ENCODE measurements at places on chromosomes 3 and 15. TPM values are rescaled to one million over a fixed set of nuclear protein-coding genes. Genes with fewer than 3 reads are reported as not detected.

DNA sequence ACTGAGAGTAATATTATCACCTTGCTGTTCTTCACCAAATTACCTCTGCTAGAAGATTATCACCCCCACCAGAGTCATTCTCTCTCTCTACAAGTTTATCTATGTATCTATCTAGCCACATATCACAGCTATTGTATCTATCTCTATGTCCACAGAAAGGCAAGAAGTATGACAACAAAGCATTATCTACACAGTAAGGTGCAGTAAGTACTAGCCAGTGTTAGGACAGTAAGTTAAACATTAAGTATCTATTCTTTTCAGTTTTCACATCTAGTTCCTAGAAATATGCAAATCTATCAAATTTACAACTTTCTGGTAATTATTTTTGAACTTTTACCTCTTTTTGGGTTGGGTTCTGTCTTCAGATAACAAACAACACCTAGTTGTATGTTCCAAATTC lies 26.5 kb upstream of the XXYLT1 start:
- DNase-seq: no peak

DNA sequence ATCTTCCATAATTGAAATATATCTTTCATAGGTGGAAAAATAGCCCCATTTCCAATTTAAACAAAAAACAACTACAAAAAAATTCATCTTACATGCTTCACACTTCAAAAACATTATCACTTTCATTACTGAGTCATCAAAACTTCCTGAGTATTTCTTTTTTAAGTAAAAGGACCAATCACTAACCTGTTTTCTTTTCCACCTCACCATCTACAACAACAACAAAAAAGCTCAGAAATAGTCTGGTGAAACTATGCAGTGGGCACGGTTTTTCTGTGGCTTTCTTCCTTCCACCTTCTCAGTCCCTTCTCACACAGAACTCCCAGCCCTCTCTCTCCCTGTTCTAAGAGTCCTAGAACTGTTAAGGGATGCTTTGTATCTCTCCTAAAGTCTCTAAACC lies 20.3 kb upstream of the TNIK start:
- peak; percentile 22 for DNase-seq

GRCh38 chr15:72724028-72724427 lies 38.0 kb downstream of the BBS4 start:
- DNase-seq: peak; percentile 3

DNA sequence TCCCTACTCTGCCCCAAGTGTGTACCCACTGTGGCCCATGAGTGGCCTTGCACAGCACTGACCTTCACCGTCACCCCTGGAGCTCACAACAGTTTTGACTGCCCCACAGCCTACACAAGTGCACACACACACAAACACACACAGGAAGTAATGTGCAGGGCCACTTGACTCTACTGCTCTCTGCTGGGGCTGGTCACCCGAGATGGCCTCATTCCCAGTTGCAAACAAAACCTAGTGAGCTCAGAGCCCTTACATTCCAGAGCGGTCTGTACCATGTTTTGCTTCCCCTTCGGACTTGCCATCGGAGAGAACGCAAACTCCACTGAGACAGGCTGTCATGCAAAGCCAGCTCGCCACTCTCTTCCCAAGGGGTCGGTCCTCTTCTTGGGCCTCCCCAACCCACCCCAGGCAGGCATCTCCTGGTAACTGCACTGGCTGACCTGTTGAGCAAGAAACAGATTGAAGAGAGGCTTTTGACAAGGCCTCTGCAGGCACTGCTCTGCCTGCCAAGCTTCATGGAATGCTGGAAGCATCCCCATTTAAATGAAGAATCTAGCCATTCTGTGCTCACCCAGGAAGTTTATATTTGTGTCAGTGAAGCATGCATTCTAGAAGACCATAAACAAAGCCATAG lies 232.0 kb upstream of the IGF1R start:
- no peak for DNase-seq

DNA sequence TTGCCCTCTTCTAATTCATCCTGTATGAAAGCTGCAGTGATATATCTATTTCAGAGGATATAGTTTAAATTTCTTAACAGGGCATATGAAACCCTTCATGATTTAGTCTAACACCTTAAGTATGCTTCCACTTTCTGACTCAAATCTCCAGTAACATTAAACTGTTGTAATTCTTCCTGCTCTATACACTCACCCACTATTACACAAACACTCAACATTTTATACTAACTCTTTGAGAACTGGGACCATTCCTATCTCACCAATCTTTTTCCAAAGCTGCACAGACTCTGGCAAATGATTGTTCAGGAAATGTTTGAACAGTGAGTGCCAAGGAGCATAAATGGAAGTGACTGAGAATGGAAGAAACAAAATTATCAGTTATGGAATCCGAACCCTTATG lies 560.4 kb upstream of the DPPA4 start:
- no peak for DNase-seq

GRCh38 chr3:15629860-15630597 lies 28.5 kb downstream of the BTD start:
- DNase-seq: peak; percentile 85

- no peak for DNase-seq
Observed at GRCh38 chr3:102237181-102237580, 197.6 kb upstream of the ZPLD1 start.

DNA sequence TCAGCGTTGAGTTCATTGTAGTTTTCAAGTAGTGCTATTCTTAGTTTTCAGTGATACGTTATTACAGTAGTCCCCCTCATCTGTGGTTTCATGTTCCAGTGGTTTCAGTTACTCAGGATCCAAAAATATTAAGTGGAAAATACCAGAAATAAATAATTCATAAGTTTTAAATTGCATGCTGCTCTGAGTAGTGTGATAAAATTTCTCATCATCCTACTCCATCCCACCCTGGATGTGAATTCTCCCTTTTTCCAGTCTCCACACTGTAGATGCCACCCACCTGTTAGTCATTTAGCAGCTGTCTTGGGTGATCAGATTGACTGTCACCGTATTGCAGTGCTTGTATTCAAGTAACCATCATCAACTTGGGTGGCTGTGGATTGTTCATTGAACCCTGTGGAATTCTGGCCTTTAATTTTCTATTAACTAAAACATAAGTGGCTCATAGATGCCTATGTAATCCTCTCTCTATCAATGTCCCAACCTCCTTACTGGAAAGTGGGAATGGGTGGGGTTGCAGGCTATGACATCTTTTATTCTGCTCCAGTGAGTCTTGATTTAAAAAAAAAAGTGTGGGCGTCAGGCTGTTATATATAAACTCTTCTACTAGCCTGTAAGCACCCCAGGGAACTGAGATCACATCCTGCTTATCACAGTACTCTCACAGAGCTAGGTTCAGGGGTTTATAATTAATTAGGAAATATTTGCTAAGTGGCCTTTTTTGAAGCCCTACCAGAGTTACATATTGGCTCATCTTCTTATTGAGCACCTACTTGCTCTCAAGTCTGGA lies 97.5 kb downstream of the CFAP20DC start:
- no peak for DNase-seq

GRCh38 chr15:23570486-23570885 lies 5.0 kb downstream of the MKRN3 start:
- DNase-seq: peak; percentile 39

DNA sequence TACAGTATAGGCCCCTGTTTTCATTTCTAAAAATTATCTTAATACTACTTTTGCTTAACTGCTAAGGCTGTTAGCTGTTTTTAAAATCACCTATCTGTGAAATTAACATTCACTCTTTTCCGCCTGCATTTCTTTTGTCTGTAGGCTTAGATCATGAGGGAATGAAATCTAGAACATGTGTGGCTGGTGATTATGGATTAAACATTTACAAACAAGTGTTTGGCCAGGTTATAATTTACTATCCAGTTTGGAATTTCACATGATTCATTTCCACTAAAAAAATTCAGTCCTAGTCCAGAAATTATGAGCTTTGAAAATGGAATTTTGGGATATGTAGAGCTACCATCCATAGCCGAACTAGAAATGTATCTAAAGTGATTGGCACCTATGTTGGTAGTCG lies 39.1 kb downstream of the GOLM2 start:
- DNase-seq: no peak

DNA sequence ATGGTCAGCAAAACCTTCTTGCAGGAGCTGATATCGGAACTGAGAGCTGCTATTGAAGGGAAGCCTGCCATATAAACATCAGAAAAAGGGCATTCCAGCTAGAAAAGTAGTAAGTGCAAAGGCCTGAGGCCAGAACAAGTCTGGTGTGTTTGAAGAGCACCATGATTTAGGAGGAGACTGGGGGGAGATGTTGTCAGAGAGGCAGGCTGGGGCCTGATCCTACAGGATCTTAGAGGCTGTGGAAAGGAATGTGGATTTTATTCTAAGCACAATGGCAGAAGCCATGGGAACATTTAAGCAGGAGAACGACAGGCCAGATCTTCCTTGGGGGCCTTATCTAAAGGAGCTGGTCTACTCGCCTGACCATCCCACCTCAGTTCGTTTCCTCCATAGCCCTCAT lies 5.1 kb upstream of the MUC13 start:
- DNase-seq: no peak

DNA sequence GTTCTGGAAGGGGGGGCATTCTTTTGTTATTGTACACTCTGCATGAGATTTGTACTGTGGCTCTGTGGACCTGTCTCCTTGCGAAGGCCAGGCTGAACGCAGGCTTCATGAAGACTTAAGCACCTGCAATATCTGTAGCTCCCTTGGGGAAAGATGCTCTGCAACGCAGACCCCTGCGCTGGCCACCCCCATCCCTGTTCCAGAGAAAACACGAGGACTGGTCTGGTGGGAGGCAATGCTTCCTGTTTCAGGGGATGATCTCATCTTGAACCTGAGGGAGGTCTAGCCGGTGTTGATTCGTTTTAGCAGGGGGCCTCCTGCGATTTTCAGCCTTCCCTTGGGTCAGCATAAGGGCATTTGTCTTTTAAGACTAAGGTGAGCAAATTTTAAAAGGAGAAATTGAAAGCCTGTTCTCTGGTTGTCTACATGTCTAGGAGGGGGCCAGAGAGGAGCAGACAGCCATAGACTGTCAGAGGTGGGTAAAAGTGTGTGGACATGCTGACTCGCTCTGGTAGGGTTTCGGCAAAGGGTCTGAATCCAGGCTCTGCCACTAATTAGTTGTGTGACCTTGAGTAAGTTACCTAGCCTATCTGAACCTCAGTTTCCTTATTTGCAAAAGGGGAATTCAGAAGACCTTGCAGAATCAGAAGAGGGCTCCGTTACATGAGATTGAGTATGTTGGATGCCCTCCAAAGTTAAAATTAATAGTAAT lies 80.9 kb upstream of the RASGRF1 start:
- DNase-seq: no peak

GRCh38 chr3:99625237-99625622 lies 13.2 kb upstream of the COL8A1 start:
- DNase-seq: peak; percentile 26

DNA sequence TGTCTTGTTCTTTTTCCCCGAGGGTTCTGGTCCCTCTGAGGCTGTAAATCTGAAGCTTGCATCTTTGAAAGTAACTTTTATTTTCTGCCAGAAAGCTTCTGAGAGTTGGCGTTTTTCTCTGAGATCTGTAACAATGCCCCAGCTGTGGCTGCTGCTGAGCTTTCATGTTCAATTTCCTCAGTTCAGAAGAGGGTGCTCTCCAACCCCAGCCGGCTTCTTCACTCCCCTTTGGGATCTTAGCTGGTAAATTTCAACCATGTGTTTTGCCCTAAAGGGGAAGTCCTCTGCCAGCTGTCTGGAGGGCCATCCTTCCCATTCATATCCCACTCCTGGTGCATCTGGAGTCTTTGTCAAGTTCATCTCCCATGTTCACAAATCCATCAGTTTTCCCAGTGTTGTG lies 18.3 kb upstream of the CFAP100 start:
- no peak for DNase-seq

DNA sequence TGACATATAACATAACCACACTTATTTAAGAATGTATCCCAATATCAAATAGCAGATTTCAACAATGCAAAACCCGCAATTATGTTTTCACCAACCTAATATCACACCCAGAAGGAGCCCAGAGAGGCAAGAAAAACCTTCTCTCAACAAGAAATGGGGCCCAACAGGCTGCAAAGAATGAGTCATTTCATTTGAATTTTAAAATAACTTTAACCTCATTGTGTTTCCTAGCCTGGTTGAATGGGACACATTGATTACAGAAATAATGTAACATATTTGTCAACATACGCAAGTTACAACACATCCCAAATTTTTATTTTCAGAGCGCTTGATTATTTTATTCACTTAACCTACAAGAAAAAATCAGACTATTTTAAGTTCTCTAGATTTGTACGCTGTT lies 365.1 kb upstream of the SLCO3A1 start:
- no peak for DNase-seq

DNA sequence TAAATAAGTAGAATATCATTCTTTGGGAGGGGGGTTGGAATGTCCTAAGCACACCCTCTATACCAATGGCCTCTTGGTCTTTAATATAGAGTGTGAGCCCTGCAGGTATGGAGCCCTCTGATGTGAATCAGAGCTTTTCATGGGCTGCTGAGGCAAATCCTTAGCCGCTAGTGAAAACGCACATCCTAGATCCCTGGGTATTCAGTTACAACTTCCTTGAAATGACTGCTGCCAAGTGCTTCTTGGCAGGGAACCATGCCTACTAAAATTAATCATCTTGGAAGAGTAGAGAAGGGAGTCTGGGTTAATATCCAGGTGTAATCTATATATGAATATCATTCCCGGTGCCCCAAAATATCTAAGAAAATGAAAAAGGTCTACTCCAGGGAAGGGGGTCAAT lies 109.1 kb downstream of the POLQ start:
- peak; percentile 21 for DNase-seq

DNA sequence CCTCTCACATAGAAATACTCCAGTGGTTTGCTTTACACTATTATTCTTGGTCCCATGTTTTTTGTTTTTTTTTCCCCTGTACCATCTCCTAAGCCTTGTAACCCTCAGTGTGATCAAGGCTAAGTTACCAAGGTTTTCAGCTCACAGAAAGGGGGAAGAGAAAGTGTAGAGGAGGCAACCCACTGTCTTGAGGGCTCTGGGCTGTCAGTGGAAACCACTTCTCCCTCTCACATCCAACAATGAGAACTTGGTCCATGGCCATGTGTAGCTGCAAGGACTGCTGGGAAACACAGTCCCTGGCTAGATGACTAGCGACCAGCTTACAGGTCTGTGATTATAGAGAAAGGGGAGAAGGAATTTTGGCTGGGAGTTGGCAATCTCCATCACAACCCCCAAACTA lies 30.3 kb downstream of the GPD1L start:
- no peak for DNase-seq

EPHA6 gene
- 0.10 TPM for total RNA-seq

IFT80 gene
- 18.3 TPM for total RNA-seq

TSPAN3 gene
- 187 TPM for total RNA-seq

CELF6 gene
- not detected for total RNA-seq

SCAMP5 gene
- total RNA-seq: 1.8 TPM

TMA7 gene
- 368 TPM for total RNA-seq

KLHL24 gene
- 16.7 TPM for total RNA-seq
